Activated CD4-positive, alpha-beta T cell treated with anti-CD3 and anti-CD28 coated beads for 24 hours (primary cell): ENCODE measurements at places on chromosomes 5 and 9.

DNA sequence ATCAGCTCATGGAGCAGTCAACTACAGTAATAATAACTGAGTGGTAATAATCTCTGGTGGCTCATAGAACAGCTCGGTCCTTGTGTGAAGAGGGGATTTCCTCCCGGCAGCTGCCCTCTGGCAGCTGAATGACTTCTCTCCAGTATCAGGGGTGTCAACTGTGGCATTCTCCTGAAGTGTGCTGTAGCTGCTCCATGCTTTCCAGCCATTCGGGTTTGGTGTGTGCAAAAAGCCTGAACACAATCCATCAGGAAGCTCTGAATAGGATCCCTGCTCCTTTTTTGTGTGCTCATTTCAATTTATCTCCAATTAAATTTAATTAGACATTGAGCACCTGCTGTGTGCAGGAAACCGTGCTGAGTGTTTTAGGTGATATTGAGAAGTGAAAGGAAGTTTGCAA is 59.8 kb upstream of the BARX1 start:
- no peak for DNase-seq

DNA sequence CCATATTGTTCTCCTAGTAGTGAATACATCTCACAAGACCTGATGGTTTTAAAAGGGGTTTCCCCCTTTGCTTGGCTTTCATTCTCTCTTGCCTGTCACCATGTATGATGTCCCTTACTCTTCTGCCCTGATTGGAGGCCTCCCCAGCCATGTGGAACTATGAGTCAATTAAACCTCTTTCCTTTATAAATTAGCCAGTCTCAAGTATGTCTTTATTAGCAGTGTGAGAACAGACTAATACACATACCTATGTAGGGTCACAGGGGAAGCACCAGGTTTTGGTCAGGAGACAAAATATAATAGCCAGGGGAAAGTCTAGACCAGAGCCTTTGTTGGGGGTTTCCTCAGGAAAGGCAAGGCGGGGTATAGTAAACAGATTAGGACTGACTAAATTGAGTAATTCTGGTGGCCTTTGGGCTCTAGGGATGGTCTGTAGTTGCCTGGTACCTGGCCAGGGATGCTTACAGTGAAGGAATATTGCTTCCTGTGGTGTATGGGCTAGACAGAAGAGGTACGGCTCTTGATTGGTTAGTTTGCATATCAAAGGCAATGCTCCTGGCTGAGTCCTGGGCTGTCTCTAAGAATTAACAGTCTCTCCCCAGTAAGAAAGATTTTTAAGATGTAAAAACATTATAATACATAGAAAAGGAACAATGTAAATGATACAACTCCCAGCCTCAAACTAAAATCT is 254.5 kb downstream of the ELAVL2 start:
- DNase-seq, result no peak

- no peak for DNase-seq
Observed at GRCh38 chr5:171454549-171454948, 35.1 kb downstream of the FGF18 start.

GRCh38 chr5:12013351-12013750 is 109.1 kb upstream of the CTNND2 start:
- no peak for DNase-seq

DNA sequence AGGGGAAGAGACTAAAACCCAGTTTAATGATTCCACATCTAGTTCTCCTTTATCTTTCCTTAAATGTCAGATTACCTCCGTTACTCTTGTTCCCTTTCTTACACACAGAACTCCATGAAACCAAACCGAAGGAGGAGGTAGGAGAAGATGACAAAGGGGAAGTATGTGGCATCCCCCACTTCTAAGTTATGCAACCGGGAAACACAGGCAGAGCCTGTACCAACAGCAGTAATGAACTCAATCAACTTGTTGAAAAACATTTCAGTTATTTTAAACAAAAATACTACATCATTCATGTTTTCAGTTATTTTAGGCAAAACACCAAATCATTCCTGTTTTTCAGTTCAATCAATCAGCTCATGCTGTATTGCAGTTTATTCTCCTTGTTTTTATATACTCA is 101.8 kb downstream of the PCSK1 start:
- DNase-seq, result no peak

GRCh38 chr9:89358376-89358916 is 40.1 kb downstream of the SECISBP2 start:
- no peak for DNase-seq
